ENCODE measurements at places on chromosomes 2 and 18. TPM values are rescaled to one million over a fixed set of nuclear protein-coding genes. Genes with fewer than 3 reads are reported as not detected.

The UGT1A6 gene
- not detected for total RNA-seq

The PKDCC gene
- total RNA-seq: 147 TPM

The ACVR1C gene
- total RNA-seq: 0.08 TPM

The COPS8 gene
- 78.1 TPM for total RNA-seq

The PREPL gene
- 29.5 TPM for total RNA-seq

Measured in smooth muscle cell of the coronary artery (primary cell).